ENCODE measurements at places on chromosomes 13 and 19.
A peak's percentile ranks its signal among the peaks of the same experiment; 100 is the strongest.

DNA sequence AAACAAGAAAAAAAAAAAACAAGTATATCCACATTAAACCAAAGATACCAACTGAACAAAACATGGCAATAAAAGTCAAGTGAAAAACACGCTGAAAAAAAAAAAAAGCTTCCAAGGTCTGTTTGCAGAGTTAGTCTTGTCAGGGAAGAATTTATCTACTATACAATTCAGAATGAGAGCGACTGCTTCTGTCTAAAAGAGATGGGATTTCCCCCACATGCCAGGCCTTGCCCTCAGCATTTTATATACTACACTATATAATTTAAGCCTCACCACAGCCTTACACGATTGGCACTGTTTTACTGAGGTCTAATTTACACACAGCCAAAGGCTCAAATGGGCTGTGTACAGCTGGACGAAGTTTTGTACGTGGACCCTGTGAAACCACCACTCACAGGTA is 67.3 kb downstream of the FOXO1 start:
- no peak for DNase-seq

DNA sequence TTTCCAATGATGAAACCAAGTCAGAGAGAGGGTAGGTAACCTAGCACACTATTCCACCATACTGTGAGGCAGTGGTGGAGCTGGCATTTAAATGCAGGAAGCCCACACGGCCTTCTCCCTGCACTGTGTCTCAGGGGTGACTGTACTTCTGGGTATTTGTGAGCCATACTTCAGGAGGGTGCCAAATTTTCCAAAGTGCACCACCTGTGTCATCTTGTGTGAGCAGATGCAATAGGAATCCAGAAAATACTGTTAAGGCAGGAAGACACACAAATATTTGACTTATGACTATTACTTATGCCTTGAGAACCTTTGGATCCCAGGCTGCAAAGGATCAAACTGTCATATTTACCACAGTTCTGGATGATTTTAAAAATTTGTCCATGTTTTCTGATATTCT is 17.3 kb downstream of the ZNF229 start:
- DNase-seq = no peak

DNA sequence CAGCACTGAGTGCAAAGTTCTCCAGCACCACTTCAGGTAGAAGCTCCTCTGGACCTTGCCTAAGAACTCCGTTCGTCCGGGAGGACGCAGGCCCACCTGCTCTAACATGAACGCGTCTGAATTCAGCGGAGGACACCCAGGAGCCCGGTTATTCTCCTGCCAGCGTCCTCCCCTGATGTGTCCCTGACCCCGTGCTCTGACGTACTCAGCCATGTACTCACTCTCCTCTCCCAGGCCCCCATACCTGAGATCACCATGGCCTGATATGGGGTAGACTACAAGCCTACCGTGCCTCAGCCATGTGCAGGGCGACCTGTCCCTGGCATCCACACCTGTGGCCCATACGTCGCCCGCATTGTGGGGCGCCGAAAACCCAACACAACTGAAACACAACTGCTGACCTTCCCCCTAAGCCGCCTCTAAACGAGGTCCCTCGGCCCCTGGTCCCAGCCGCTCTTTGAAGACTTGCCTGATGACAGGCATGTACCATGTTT is 744 bp upstream of the ZNF584 start:
- DNase-seq = no peak

DNA sequence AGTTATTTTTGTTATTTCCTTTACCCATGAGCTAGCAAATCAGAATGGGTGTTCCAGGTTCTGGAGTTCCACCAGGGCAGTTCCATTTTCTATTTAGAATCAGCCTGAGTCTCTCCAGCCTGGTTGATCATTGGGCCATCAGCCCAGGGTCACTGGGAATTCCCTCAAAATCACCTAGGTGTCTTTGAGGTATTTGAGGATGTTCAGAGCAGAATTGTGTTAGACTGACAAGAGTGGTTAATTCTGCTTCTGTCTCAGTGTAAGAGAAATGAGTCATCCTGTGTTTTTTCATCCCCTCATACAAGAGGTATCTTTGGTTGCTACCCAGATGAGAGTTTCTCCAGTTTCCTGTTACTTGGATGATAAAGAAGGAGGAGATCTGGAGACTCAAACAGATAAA is 11.7 kb downstream of the ZNF66 start:
- DNase-seq = no peak

GRCh38 chr19:10936661-10937084 is 8.1 kb downstream of the TIMM29 start:
- peak; percentile 58 for DNase-seq

- no peak for DNase-seq
These were observed 81.1 kb downstream of the ZNF429 start for GRCh38 chr19:21586311-21587116.

DNA sequence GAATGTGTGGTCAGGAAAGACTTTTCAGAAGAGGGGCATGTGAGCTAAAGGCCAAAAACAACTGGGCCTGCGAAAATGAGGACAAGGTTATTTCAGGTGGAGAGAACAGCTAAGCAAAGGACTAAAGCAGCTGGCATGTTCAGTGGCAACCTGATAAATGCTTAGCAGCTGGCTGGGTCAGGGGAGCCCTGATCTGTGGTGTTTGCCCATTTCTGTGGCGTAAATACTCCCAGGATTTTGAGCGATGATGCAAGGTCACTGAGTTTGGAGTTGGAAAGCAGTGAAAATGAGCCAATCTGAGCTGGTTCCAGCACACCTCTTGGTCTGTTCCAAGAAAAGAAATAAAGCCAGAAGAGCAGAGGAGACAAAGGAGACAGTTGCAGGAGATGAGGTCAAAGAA is 704.3 kb downstream of the UQCRFS1 start:
- DNase-seq = no peak

- no peak for DNase-seq
These were observed 618.0 kb upstream of the ARGLU1 start for GRCh38 chr13:107185889-107186288.

Measured in fibroblast of skin of left quadriceps (primary cell).